CD4-positive, alpha-beta T cell treated with Interleukin-4 for 1 hour (primary cell): ENCODE measurements at places on chromosomes 4 and X.

DNA sequence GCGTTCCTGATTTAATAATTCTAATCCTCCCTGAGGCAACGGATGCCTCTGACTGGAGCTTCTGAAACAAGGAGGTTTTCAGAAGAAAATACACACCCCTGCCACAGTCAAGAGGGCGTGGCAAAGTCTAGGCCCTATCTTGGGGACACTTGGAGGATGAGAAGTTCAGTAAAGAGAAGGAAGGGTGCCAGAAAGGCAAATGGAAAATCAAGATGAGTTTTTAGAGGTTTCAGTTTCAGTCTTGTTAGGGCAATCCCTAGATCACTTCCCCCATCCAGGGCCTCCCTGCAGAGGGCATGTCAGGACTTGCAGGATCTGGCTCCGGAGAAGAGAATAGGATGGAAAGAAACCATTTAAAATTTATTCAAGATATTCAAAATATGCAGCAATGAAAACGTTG lies 28.5 kb upstream of the FGF2 start:
- no peak for DNase-seq

DNA sequence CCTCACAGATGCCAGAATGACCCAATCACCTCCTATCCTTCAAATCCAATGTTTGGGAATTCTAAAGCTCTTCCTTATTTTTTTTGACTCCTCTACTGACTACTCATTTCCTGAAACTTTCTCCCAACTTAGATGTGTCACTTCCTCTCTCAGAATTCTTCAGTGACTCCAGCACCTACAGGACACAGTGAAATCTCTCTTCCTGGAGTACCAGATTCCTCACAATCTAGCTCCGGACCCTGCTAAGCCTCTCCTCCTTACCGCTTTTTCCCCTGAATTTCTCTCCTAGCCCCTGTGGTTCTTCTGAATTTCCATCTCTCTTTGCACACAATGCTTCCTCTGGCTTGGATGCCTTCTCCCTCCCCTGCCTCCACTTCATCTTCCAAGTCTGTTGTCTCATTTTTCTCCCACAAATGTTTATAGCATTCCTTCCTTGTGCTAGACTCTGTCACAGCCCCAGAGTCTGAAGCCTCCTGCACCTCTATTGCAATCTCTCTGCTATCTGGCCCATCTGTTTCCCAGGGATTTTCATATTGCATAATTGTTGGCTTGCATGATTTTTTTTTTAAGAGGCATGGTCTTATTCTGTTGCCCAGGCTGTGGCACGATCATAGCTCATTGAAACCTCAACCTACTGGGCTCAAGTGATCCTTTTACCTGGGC lies 80.1 kb downstream of the ANAPC4 start:
- no peak for DNase-seq

- DNase-seq = no peak
Observed at GRCh38 chr4:152259866-152260265, 276.0 kb downstream of the FBXW7 start.

- DNase-seq = no peak
Observed at GRCh38 chrX:107934262-107934661, 47.9 kb downstream of the TEX13B start.

DNA sequence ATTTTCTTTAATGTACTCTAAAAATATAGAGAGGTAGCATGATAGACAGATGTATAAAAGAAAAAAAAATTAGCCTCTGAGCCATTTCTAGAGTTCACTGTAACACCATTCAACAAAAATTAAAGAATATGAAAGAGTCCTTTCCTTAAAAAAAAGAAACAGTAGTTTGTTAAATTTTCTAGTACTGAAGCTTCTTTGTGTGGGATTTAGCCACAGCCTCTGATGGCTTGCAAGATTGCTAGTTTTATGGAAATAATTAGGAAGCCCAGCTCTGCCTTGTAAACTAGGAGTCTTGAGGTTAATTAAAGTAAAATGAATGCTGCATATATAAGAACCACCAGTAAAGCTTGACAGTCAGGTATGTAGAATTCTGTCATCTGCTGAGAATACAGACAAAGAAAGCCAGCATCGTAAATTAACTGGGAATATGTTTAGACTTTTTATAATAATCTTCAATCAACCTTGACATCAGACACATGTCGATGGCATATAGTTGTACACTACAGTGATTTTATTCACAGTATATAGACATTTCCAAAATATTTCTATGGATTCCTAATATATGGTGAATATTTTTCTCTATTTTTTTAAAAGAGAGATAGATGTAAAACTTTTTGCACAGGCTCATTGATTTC lies 44.8 kb upstream of the NEIL3 start:
- no peak for DNase-seq

DNA sequence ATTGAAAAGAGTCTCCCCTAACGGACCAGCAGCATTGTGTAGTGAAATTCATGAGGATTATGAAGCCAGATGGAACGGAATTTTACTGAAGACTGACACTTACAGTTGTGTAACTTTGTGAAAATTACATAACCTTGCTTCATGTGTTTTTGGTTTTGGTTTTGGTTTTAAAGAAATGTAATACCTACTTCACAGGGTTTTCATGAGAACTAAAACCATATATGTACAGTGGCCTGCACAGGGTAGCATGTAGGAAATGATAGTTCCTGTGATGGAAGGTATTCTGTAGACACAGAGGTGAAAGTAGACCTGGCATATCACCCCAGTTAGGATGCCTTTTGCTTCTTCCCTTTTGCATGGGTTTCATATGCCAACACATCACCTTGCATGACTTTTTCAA lies 247.0 kb downstream of the BANK1 start:
- no peak for DNase-seq

GRCh38 chr4:44978020-44978419 lies 251.7 kb upstream of the GNPDA2 start:
- no peak for DNase-seq

- no peak for DNase-seq
Observed at GRCh38 chr4:52641854-52642563, 17.1 kb downstream of the USP46 start.

DNA sequence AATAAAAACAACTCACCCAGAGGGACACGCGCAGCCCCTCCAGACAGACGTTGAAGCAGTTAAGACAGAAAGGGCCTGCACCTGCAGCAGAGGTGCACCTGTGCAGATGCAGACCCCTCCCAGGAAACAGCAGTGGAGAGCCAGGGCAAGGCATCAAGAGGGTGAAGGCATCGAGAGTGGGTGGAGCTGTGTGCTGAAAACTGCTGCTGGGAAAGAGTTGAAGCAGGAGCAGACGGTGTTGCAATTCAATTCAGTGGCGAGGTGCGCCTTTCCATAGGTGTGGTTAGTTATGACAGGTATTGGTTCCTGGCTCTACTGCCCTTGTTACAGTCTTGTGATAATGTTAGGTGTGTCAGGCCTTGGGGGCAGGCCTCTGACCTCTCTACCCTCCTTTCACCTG lies 16.7 kb downstream of the LETM1 start:
- no peak for DNase-seq

DNA sequence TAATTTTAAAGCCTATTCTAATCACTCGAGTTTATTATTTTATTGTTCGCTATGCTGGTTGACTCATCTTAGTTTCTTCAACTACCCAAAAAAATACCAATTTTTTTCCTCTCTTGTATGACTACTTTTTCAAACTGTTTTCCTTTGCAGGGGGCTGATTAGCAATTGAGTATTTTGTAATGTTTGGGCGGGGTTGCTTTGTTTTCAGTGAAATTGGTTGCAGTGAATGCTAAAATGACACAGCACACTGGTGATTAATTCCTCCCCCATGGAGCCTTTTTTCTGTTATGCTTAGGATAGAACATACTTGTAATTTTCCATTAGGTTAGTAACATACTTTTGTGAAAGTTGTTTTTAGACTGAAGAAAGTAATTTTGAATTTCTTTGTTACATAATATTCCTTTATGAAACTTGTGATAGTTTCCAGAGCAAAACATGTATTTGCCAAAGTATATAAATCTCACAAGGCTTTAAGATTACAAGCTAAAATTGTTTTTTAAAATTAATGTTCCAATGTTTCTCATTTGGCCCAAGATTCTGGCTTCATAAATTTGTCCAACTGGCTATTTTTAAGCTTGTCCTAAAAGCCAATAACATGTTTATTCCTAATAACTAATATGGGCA lies 120.4 kb downstream of the CHIC1 start:
- DNase-seq = no peak

GRCh38 chr4:52856801-52857200 lies 5.3 kb upstream of the RASL11B start:
- DNase-seq = no peak

- no peak for DNase-seq
Observed at GRCh38 chrX:41449131-41449530, 2.0 kb downstream of the NYX start.

DNA sequence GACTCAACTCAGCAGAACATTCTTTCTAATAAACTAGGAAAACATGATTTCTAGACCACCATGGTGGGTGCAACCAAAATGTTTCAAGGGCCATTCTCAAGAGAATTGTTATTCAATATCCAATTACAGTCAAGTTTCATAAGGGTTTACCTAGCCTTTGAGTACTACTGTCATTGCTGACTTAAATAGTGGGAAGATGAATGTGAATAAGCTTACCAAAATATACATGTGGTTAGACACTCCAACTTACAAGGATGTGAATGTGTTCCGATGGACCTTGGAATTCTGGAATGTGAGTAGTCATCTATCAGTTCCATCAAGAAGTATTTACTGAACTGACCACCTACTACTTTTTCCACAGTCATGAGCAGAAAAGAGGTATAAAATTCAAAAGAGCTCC lies 16.9 kb downstream of the SH3RF1 start:
- no peak for DNase-seq

- peak; percentile 42 for DNase-seq
Observed at GRCh38 chrX:134803551-134804183, 145.4 kb upstream of the PLAC1 start.

DNA sequence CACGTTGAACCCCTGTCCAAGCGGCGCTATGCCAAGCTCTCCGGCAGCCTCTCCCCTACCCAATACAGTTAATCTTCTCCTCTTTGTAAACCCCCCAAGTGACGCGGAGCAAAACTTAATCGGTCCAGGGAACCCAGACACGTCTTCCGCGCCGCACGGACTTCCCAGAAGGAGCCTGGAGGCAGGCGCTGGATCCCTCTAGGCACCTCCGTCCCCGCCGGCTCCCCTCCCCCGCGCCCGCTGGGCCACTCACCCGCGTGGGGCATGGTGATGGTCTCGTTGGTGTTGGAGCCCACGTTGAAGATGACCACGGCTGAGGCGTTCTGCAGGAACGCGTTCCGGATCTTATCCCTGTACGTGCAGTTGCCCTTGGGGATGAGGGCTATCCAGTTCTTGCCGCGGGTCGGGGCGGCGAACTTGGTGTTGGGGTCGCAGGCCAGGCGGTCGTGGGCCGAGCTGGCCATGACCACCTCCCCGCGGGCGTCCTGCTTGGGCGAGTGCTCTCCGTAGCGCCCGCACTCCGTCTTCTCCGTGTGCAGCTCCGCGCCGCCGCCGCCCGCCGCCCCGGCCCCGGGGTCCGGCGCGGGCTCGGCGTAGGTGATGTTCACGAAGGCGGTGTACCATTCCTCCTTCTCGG lies 1.1 kb downstream of the RNF150 start:
- DNase-seq = no peak

DNA sequence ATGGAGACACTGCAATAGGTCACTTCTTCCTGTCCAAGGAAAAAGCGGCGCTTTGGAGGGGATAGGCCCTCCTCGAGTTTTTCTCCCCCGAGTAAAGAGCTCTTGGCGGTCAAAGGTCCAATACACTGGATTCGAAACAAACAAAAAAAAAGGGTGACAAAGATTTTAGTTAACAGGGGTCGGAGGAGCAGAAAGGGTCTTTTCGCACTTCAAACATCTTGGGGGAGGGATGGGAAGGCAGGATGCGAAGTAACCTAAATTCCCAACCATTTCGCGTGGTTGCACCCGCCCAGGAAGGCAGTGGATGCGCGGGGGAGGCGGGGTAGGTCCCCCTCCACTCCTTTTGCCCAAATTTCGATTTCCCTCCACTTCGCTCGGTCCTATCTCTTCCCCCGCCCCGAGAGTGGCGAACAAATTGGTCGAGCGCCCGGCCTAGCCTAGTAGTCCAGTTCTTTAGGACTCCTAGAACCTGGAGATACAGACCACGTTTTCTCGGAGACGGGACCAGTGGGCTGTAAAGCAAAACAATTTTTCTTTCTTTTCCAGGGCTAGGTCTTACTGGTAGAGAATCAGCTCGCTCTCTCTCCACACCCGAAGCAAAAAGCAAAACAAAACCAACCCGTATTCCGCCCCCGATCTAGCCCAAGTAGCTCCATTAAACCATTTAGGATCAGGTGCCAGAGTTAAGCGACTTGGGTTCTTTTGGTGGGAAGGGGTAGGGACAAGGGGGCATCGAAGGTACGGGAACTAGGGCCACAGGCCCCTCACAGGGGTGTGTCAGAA lies 2.0 kb upstream of the STAG2 start:
- no peak for DNase-seq

GRCh38 chr4:132097041-132097440 lies 1052.1 kb upstream of the PCDH10 start:
- no peak for DNase-seq

- no peak for DNase-seq
Observed at GRCh38 chr4:22458098-22458497, 57.8 kb downstream of the ADGRA3 start.

DNA sequence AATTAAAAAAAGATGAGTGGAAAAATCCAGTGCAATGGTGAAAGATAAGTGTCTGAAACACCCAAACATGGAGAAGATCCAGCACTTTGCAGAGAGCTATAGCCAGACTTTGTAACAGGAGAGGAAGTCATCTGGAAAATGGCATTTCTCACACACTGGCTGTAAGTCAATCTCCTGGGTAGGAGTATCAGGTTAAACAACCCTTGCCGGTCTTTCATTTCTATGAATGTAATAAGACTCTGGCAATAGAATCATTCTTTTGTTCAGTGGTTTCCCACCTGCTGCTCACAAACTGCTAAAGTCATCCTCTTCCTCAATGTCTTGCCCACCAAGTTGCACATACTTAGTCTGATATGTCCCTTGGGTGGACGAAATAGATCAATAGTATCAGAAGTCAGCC lies 94.0 kb upstream of the ATP8A1 start:
- no peak for DNase-seq

DNA sequence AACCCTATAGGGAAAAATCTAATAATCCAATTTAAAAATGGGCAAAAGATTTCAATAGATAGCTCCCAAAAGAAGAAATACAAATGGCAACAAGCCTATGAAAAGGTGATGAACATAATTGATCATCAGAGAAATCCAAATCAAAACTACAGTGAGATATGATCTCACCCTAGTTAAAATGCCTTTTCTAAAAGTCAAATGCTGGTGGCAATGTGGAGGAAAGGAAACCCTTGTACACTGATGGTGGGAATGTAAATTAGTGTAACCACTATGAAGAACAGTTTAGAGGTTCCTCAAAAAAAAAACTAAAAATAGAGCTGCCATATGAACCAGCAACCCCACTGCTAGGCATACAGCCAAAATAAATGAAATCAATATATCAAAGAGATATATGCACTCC lies 44.5 kb downstream of the STPG2 start:
- no peak for DNase-seq

DNA sequence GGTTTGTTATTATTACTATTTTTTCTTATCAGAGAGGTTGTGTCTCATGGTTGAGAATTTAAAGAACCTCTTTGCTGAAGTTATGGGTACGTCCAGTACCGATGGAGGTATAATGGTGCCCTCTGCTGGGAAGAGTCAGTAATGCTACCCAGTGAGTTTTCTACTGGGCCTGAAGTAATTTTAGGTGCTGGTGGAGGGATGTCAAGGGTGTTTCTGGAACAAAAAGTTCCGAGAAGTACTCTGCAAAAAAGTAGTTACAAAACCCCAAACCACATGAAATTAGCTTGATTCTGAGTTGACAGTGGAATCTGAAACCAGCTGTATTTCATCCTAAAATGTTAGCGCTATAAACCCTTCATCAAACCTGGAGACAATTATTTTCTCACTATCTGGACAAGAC lies 102.5 kb upstream of the MID1 start:
- DNase-seq = peak; percentile 31
